ENCODE measurements at places on chromosomes 1 and 21.

- DNase-seq: no peak
These were observed 66.9 kb upstream of the TNR start for GRCh38 chr1:175810305-175810704.

- peak; percentile 67 for DNase-seq
These were observed 10.8 kb upstream of the TIAM1 start for GRCh38 chr21:31354604-31355443.

- no peak for DNase-seq
These were observed 102.8 kb upstream of the C1orf21 start for GRCh38 chr1:184283999-184284398.

DNA sequence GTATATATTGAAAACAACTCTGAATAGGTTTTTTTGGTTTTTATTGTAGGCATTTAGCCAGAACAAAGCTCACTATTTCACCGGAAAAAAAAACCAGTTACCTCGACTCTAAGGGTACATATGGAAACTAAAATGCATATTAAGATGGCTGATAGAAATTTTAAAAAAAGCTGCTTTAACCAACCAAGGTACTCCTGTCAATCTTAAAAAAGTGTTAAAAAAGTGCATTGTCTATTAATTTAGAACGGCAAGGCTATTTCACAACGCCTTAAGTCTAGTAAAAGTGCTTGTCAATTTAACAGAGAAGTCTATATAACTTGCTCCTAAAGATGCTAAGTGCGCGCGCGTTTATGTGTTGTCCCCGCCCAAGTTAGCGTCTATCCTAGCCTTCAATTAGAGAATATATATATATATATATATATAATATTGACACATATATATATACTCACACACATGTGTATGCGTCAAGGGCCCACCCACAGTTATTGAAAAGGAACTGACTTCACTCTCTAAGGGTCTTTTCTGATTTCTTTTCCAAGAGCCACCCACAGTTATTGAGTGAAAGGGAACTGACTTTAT, 934 bp downstream of the ASPM start:
- DNase-seq: no peak

GRCh38 chr1:30745834-30746208, 11.8 kb downstream of the LAPTM5 start:
- DNase-seq: no peak
